ENCODE measurements at places on chromosomes 12 and 14. TPM values are rescaled to one million over a fixed set of nuclear protein-coding genes. Genes with fewer than 3 reads are reported as not detected.
A peak's percentile ranks its signal among the peaks of the same experiment; 100 is the strongest.

TAS2R10 gene
- 2.3 TPM for polyA plus RNA-seq

KIAA0586 gene
- 22.2 TPM for polyA plus RNA-seq

- no peak for DNase-seq
These were observed 281.8 kb downstream of the KSR2 start for GRCh38 chr12:117686911-117687377.

GRCh38 chr14:101588286-101588975 lies 27.1 kb downstream of the DIO3 start:
- no peak for DNase-seq

SERPINA6 gene
- 7.2 TPM for polyA plus RNA-seq

GRCh38 chr12:48787791-48788523 lies 932 bp downstream of the ADCY6 start:
- no peak for DNase-seq

DNA sequence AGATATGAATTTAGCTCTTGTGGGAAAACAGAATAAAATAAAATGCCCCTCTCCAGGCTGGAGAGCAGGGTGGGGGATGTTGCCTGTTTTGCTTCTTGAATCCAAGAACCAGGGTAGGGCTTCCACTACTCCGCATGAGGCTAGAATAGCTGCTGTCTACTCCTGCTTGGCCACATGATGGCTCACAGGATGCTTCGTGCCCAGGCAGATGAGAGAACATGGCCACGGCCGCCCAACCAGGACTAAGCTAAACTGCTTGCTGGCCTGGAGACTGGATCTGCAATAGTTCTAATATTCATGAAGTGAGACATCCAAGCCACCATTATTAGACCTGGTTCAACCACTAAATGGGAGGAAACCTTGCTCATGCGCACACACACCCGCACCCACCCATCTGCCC lies 122.2 kb upstream of the METAP2 start:
- no peak for DNase-seq

DNA sequence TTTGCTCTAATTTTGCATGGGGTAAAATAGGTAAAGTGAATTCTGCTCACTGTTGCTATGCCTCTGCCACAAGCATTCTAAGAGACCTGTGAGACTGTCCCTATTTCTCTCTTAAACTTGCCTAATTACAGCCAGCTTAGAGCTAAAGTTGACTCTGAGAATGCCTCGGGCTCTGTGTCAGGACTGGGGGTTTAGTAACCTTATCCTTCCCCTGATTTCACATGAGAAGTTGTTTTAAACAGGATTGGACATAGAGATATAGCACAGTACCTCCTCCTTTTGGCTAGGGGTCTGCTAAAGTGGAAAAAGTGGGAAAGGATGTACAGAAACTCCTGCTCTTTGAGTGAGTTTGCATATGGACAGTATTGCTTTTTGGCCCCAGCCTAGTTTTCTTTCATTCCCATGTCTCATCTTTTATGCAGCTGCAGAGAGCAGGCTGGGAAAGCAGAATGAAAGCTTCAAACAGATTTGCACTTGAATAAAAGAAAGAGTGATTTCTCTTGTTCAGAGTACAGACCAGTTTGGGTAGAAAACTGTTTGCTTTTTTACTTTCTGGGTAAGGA lies 122.0 kb downstream of the RAD51B start:
- DNase-seq, result no peak

GRCh38 chr14:71815110-71815509 lies 117.1 kb upstream of the RGS6 start:
- no peak for DNase-seq

GRCh38 chr12:61860451-61860850 lies 399.8 kb upstream of the USP15 start:
- no peak for DNase-seq

NTS gene
- polyA plus RNA-seq, result 10.8 TPM

PLEKHD1 gene
- 6.1 TPM for polyA plus RNA-seq

DNA sequence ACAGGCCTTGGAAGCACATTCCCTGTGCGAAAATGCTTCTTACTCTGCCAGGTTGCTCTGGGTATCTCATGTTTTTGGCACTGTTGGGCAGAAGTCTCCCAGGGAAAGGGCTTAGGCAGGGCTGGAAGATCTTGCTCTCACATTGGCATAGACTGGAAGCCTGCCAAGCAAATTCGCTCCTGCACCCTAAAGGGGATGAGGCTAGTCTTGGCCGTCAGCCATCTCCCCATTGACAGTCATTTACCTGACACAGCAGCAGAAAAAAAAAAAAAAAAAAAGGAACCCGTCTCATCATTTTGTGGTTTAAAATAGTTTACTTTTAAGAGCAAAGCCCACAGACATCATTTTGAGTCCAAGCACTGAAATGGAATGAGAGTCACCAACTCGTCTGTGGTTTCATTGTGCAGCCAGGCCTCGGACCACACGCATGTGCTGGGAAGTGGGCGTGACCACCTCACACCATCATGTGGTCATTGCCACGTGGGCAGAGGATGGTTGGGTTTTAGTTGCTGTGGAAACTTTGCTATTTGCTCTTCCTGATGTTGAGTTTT lies 84.8 kb downstream of the NRXN3 start:
- no peak for DNase-seq

GRCh38 chr12:98893126-98893674 lies 248.1 kb downstream of the APAF1 start:
- no peak for DNase-seq

CLEC7A gene
- polyA plus RNA-seq, result 2.6 TPM

AQP5 gene
- 3.2 TPM for polyA plus RNA-seq

DNA sequence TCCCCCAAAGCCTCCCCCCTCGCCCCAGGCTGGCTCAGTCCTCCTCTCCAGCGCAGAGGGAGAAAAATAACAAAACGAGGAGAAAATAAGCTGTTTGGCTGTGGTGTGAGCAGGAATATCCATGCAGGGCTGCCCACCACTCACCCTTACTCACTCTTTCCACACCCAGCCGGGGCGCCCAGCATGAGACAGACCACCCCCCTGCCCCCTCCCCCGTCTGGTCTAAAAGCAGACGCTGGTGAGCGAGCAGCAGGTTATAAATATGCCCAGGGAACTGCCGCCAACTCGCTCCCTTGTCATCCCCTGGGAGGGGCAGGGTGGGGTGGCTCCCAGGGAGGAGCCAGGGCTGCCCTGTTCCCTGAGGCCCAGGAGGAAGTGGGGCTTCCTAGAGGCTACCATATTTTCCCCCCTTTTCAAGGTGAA lies 7.4 kb downstream of the WNT1 start:
- no peak for DNase-seq

MTRFR gene
- 20.4 TPM for polyA plus RNA-seq

GRCh38 chr14:71625891-71626701 lies 306.1 kb upstream of the RGS6 start:
- no peak for DNase-seq

DBX2 gene
- polyA plus RNA-seq, result 0.06 TPM

DNA sequence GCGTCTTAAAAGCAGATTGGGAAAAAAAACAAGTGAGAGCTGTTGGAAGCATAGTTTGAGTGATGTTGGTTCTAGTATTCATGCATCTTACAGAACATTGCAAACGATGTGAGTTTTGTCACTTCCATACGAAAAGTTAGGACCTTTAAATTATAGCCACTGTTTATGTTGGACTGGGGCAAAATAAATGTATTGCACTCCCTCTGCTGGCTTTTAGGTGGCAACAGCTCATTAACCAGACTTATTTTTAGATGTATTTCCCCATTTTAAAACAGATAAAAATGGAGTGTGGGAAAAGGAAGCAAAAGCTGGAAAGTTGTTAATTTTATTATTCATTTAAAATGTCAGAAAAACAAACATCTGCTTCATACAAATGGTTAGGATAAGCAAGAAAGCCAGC lies 111.9 kb downstream of the LGR5 start:
- DNase-seq, result no peak

DNA sequence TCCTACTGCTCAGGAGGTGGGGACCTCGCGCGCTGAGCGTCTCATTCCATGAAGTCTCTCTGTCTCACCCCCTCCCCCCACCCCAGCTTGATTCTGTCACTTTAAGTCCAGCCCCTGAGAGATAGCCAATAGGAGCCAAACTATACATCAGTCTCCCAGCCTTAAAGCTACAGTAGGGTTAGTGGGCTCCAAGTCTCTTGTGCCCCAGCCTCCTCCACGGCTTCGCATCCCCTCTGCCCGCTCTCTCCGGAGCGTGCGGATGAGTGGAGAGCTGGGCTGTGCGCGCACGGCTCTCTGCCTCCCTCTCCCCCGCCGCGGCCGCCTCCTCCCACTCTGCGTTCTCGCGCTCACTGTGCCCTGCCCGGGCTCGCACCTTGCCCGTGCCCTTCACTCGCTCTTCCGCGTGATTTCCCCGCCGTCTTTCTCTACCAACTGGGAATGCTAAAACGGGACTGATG lies at the start of gene ESRRB:
TSS of gene ESRRB (plus strand) at position 191 of the 458 bp plus-strand sequence. CDS start at position 456, 265 bp downstream.
- peak; percentile 65 for DNase-seq

DNA sequence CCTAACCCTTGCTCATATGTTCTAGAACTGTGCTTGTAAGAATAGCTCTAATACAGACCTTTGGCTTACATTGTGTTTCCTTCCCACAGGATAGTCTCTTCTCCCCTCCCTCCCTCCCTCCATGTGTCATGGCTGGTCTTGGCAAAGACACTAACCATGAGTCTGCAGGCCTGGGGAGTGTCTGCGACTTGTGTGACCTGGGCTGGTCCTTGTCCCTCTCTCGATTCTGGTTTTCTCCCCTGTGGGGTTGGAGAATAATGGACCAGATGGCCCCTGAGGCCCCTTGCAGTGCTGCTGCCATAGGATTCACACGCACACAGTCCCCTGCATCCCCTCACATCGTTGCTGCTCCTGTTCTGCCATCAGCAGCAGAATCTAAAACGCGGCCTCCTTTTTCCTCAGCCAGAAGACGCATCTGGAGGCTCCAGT lies 30.3 kb downstream of the DEGS2 start:
- no peak for DNase-seq

DNA sequence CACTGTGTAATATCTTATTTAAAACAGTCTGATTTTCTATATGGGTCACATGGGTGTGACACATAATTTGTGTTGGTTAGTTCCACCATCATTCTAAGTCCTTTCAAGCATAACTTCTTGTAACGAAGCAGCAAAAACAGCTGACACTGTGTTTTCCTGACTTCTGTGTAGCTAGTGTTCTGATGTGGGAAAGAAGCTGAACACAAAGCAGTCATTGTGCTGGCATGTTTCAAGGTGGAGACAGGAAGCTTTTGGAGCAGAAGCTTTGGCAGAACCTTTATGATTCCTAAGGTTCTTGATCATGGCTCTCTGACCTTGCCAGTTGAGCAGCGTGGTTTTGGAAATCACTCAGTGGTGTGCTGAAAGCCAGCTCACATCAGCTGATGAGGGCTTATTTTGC lies 351.7 kb upstream of the MDGA2 start:
- no peak for DNase-seq

DNA sequence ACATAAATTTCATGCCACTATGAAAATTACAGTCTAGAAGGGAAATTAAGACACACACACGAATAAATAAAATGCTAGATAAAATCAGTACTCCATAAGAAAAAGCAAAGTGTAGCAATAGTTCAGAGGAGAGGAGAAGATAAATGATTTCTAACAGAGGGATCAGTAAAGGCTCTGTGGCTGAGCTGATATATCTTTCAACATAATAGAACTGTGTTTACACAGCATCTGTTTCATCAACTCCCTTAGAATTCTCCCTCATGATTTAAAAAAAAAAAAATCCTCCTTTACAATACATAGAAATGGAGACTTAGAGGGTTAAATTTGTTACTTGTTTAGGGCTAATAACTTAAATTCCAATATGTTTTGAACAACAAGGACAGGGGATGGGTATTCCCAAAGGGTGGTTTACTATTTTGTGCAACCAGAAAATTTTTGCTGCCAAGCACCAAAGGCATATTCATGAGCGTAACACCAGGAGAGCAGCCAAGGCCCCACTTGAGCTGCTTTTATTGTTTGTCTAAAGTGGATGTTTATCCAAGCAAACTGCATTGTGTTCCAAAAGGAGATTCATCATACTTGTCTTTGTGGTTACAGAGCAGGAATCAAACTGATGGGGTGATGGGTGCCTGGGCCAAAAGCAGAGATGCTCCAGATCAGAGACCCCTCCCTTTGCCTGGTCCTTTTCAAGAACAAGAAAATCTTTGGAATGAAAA lies 162.7 kb downstream of the BMP4 start:
- no peak for DNase-seq

All from left renal cortex interstitium (tissue), 4 donors.